Astrocyte (in vitro differentiated cells and primary cell): ENCODE measurements at places on chromosomes 7 and 10.
A peak's percentile ranks its signal among the peaks of the same experiment; 100 is the strongest.

GRCh38 chr10:71058308-71058707, 154.1 kb upstream of the UNC5B start:
- DNase-seq = no peak

- no peak for DNase-seq
Measured at GRCh38 chr10:130435961-130436360, 299.8 kb downstream of the GLRX3 start.

- no peak for DNase-seq
Measured at GRCh38 chr7:31083210-31083786, 31.2 kb downstream of the ADCYAP1R1 start.

DNA sequence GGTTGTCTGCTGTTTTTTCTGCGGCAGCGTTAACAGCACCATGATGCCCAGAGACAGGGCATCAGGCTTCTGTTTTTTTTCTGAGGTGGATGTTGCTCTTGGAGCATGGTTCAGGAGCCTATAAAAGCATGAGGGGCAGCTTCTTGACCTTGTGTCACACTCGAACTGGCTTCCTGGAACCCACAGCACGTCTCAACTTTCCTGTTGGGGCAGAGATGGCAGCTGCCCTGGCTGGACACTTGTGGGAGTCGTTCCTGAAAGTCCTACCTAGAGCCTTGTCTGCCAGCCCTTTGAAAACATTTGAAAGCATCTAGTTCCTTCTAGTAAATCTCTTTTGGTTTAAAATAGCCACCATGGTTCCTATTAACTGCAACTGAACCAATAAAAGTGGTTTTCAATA, 28.9 kb upstream of the PRKAG2 start:
- DNase-seq = no peak

- peak; percentile 9 for DNase-seq
Measured at GRCh38 chr10:63901881-63902280, 380.7 kb downstream of the REEP3 start.

DNA sequence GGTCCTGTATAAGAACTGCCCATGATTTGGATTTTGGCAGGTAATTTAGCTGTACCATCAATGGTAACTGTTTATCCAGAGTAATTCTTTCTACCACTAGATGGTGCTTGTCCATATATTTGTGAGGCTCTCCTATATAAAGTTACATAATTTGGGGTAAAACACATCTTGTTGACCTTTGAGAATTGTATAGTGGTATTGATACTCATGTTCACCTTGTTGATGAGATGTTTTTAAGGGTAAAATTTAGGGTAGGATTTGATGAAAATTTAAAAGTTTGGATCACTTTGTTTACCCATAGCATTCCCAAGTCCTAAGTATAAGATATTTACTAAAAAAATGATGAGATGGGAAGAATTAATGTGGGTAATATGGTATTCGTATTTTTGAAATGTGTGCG, 31.6 kb downstream of the ST7 start:
- DNase-seq = no peak

DNA sequence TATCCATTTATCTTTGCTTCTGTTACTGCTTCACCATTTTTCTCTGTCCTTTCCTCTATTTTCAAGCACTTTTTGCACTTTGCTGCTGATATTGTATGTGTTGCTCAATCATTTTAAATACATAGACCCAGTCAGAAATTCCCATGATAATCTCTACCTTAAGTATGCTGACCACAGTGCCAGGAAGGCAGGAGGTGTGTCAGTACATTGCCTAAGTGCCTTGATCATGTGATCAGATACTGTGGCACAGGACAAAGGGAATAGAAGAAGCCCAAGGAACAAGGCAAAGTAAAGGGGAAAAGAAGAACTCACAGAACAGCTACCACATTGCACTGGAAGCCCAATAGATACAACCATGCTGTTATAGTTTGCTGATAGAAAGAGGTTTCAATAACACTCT, 53.7 kb upstream of the CD36 start:
- peak; percentile 18 for DNase-seq

- peak; percentile 96 for DNase-seq
Measured at GRCh38 chr7:130904031-130904757, 170.2 kb upstream of the KLF14 start.

GRCh38 chr7:128100225-128100948, 69.2 kb upstream of the LRRC4 start:
- DNase-seq = no peak

DNA sequence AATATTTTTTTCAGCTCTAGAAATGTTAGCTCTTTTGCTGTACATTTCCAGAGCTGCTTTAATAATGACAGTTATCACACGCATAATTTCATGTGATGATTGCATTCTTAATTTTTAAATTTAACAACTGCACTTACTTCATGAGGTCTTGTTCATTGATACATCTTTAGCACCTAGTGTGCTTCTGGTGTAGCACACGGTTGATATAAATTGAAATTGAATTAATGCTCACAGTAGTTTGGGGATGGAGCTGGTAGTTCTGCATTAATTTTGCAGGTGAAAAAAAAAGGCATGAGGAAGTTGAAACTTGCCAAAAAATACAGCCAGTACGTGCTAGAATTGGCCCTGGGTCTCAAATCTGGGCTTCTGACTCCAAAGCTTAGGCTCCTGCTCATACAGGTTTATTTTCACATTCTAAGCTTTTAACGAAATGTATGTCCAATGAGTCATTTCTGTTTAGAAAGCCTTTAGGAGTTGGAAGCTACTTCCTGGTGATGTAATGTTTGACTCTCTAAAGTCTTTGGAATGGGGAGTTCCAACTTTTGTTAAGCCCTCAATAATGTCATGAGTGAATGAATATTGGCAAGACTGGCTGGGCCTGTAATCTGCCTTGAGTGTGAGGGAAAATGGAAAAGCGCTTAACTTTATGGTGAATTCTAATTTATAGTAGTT, 62.5 kb downstream of the DAGLB start:
- peak; percentile 97 for DNase-seq
